Ecto neural progenitor cell (in vitro differentiated cells): ENCODE measurements at places on chromosomes 1 and 21.

- DNase-seq = no peak
Observed at GRCh38 chr1:85321237-85321964, 45.0 kb upstream of the BCL10 start.

DNA sequence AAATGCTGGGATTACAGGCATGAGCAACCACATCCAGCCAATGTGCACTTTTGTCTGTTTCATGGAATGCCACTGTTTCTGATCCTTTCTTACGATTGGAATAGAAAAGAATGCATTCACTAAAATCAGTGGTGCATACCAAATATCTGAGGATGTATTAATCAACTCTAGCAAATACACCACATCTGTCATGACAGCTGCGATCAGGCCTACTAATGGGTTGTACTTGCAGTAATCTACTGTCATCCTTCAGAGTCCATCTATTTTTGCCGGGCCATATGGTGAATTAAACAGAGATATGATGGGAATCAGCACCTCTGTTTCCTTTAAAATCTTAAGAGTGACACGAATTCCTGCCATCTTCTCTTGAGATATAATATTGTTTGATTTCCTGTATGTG is 8.5 kb upstream of the USP1 start:
- DNase-seq = no peak

DNA sequence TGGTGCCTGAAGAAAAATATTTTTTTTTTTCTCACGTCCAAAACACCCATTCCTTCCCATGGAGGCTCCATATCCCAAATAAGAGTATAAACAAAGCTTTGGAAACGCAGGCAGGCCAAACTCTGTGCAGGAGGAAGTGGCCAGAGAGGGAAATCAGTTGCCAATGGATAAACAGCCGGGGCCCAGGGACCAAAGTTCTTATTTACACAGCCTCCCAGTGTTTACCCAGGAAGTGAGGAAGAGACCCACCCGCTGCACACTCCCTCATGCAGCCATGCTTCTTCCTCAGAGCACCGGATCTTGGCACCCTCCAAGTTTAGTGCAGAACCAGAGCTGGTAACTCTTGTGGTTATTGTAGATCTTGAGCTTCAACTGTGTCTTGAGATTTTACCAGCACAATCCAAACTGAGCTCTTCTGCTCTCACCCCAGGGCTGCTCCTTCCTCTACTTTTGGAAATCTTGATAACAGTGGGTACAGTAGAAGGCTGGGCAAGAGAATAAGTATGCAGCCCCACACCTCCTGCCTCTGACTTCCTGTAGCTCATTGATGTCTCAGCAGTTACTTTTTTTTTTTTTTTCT is 14.2 kb downstream of the MARCKSL1 start:
- no peak for DNase-seq

DNA sequence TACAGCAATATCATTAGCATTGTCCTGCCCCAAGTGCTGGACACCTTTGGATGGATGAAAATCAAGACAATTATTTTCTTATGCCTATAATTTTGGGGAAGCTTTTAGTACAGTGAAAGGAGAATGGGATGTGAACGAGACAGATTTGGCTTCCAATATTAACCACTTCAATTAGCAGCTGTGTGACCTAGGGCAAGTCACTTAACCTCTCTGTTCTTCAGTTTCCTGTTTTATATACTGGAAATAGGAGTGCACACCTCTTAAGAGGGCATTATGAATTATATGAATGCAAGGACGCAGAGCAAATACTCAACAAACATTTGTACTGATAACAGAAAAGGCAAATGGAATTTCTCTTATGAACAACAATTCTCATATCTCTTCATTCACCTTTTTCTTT is 18.5 kb downstream of the CYP2J2 start:
- no peak for DNase-seq

DNA sequence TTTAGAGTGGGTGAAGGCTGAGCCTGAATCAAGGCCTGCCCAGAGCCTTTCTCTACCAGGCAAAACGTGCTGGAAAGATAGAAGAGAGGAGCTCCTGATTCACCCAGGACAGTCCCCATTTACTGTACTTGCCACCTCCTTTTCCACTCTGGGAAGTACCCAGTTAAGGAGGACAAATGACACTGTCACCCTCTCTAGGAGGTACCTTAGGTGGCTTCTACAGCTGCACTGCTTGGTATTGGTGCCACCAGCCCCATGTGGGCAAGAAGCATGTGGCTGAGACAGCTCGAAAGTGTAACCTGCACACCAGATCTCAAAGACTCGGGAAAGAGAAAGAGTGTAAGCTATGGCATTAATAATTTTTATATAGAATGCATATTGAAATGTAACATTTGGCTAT is 42.3 kb downstream of the RUNX1 start:
- DNase-seq = no peak

- no peak for DNase-seq
Observed at GRCh38 chr21:32626621-32627196, 14.5 kb upstream of the CFAP298 start.

DNA sequence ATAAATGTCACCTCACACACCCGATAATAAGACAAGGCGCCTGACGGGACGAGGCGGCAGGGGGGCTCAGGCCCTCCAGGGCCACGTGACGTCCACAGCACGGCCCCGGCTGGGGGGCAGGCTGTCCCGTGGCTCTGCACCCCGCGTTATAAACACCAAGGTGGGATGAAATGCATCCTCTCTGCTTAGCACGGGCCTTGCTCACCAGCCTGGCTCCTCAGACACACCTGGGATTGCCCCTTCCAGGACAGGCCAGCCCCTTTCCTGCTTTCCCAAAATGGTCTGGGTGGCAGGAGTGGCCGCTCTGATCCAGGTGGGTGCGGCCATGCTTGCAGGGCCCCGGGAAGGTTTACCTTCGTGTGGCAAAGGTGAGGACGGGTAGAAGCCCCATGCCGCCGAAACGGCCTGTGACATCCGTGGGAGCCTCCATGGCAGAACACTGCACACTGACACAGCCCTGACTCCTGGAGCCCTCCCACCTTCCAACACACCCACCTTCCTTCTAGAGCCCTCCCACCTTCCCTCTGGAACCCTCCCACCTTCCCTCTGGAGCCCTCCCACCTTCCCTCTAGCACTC is 35.9 kb downstream of the SLC19A1 start:
- no peak for DNase-seq

DNA sequence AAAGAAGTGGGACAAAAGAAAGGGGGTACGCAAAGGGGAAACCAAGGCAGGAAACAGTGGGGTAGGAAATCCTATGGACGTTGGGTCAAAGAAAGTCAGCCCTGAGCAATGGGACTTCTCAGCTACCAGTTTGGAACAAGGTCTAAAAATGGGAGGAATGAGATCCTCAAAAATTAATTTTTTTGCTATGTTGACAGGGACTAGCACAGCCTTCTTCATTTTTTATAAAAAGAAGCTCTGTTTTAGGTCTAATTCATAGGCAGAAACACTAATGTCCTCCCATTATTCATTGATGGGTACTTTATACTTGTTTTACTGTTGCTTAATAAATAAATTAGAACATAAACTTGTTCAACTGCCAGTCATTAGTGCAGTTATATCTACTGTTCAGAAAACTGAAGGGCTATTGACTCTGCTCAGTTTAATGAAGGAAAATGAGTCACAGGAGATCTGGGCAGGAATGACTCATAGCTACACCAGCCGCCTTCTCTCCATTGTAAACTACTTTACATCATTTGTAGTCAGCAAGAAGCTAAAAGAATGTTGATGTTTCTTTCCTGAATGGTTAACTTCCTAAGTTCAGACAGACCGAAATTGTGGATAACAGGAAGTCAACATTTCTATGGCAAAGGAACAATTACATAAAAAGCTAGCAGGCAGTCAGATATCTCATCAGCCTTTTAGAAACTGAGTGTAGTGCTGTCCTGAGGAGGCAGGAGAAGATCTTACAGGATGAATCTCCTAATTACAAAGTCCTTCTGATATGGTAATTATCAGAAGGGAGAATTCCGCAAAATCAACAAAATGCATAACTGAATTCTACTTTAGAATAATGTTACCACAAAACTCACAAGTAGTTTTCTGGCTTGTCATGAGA is 356.4 kb upstream of the PKN2 start:
- DNase-seq = no peak

DNA sequence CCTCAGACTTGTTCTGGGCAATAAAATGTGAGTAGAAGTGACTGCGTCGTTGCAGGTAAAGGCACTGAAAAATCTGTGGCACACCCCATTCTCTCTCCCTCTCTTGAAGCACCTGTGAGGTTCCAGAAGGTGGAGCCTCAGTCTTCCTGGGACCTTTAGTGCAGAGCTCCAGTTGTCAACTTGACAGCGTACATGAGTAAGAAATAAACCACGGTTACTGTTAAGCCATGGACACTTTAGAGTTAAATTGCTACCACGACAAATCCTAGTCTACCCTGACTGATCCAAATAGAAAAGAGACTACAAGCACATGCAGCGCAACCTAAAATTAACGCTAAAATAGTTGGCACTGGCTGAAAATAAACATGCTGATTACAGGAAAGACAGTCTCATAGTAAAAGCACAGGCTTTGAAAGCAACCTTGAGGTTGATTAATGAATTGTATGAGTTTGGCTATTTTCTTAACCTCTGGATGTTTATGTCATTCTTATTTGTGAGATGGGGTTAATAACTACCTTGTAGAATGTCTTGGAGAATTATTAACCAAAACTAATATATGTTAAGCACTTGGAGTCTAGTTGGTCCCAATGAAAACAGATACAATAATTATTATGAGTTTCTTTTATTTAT is 93.0 kb upstream of the PLPPR4 start:
- no peak for DNase-seq
